ENCODE measurements at places on chromosomes 3 and 15.

GRCh38 chr3:72163809-72164634 lies 379.1 kb upstream of the PROK2 start:
- no peak for DNase-seq

GRCh38 chr3:127815001-127815400 lies 7.3 kb downstream of the MGLL start:
- DNase-seq, result no peak

DNA sequence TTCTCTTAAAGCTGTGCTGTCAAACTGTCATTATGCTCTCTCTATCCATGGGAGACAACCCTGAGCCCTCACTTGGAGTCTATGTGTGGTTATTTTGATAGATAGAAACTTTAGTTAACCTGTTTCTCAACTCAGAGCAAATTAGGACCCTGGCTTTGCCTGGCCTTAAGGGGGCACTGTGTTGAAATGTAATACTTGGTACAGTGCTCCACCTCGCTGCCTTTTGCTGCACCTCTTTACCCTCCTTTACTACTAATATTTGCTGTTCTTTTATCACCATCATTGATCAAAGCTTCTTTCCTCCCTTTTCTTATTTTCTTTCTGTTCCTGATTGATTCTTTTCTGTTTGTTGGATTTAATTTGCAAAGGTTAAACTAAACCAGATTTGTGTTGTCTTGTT lies 34.3 kb downstream of the STT3B start:
- DNase-seq, result no peak

DNA sequence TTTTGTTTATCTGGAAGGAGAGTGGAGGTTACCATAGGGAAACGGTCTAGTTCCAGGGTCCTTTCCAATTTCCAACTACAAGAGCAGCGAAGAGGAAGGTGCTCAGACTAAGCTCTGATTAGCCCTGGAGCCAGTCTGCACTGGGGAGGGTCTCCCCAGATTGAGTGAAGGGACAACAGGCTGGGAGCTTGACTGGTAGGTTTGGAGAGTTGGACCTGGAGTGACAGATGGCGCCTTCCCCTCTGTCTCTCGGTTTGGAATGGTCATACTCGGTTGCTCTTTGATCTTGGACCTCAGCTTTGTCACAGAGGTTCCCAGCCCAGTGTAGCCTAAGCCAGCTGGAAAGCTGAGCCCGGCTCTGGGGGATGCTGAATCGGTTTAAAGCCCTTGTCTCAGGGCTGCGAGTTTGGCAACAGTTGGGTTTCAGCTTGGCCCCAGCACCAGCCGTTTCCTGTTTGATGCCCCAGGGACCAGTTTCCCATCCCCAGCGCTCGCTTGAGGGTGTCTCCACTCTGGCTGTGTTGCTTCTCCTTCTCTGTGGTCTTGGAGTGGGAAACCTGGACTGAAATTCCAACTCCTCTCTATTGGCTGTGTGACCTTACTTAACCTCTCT lies 53.1 kb upstream of the ULK4 start:
- DNase-seq, result no peak

GRCh38 chr3:105788593-105788992 lies 80.2 kb downstream of the CBLB start:
- DNase-seq, result no peak

DNA sequence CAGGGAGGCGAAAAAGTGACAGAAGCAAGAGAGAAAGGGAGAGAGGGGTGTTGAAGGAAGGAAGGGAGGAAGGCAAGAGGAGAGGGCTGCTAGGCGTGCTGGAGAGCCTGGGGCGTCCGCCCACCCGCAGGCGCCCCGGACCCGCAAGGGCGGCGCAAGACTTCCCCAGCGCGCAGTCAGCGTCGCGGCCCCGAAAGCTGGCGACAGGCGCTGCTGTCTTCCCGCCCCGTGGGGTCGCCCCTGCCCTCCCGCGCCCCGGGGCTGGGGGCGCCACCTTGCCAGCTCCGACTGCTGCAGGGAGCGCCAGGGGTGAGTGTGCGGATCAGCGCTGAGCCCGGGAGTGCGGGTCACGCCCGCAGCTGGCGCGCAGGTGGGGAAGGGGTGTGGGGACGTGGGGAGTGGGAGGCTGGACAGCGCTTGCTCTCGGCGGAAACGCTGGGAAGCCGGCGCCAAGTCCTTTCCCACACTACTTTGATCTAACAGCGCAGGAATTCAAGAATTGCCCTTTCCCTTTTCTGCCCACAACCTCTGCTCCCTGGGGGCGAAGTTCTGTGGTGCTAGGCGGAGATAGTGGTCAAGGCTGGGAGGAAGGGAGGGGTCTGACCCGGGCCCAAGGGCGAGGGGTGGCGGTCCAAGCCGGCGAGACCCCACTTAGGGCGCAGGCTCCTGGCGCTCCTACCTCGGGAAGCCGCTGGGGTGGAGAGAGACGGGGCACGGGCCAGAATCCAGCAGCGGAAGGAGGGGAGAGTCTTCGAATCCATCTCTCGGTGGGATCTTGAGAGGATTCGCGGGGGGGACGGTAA lies 266.1 kb downstream of the CGGBP1 start:
- no peak for DNase-seq

DNA sequence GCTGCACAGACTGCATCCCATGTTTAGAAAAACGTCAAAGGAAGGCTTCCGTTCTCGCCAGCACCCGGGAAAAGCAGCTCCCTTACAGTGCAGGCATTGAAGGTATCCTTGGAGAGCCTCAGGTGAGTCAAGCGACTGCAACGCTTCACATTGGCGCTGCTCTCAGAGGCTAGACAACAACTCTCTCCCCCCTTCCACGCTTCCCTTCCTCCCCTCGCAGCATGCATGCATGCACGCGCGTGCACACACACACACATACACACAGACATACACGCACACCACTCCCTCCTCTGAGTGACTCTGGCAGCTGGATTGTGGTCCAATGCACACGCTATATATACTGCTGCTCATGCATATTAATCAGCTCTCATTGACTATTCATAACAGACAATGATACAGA lies 191.1 kb downstream of the PDZRN3 start:
- no peak for DNase-seq
